ENCODE measurements at places on chromosomes 2 and 18.

DNA sequence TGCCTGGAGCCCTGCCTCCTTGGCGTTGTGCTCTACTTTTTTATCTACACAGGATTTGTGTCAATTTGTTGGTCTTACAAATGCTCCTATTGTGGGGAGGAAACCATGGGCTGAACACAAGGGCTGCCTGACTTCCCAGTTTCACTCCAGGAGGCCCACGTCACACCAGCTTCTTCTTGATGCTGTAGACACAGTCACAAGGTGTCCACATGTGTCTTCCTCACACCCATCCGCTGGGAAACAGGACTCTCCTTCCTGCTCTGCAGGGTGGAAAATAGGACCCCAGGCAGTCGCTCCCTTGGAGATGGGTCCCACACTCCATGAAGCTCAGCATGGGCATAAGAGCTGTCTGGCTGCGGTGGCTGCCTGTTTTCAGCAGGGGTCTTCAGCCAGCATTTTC is 468.2 kb downstream of the EPHA4 start:
- no peak for DNase-seq

DNA sequence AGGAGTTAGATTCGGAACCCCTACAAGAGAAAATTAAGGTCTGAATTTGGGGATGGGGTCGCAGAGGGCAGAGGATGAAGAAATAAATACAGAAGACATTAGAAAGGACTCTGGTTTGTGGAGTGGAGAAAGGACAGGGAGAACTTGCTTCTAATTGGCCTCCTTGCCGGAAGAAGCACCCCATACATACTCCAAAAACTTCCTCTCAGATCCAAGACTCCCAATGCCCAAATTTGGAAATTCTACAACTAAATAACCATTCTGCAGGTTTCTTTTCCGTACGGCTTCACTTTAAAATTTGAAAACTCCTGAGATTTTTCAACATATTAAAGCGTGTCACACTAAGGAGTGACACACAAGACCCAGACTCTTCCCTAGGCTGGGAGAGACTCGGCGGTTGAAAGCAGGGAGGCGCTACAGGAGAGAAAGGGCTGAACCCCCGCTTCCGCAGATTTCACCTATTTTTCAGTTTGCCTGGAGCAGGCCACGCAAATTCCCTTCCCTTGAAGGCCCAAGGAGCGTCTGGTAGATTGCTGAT is 478 bp downstream of the CLHC1 start:
- no peak for DNase-seq

DNA sequence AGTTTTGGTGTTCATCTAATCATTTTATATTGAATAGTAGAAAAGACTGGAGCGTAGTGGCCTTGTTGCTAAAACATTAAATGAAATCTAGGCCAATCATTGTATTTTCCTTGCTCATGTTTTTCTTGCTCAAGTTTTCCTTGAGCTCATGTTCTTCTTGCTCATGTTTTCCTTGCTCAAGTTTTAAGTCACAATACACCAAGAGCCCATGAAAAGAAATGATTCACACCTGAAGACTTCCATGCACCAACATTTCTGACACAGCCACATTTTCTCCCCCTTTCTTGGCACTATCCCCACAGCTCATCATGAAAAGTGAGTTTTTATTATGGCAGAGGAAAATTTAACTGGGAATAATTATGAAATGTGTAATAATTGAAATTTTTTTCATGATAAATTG is 92.0 kb downstream of the LRP1B start:
- DNase-seq: no peak

- no peak for DNase-seq
These were observed 100.1 kb downstream of the MYOM1 start for GRCh38 chr18:3119401-3120341.

GRCh38 chr2:239459056-239459455 is 58.2 kb upstream of the HDAC4 start:
- no peak for DNase-seq

DNA sequence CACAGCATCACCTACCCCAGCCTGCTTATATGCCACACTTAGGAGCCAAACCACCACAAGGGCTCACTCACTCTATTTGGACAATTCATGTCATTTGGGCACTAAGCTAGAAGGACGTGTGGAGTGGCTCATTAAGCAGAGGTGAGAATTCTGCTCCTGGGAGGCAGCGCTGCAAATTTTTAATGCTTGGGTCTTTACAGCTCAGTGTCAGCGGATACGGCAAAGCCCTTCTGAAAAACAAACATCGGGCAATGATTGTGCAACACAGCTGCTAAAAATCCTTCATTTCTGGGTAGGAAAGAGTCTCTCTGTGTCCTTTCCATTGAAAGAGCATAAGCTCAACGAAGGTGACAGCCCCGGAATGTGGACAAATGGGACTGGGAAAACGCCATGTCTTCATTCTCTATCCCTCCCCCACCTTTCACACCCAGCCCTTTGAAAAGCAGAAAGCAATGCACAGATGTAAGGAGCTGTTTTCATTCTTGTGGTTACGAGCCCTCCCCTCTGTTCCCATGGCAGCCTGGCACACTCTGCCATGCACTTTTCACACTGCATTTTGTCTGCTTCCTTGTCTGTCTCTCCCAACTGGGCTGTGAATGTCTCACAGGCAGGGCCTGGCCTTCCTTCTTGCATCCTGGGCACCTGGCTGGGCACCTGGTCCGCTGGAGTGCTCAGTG is 16.0 kb downstream of the TMEM177 start:
- DNase-seq: peak; percentile 69

DNA sequence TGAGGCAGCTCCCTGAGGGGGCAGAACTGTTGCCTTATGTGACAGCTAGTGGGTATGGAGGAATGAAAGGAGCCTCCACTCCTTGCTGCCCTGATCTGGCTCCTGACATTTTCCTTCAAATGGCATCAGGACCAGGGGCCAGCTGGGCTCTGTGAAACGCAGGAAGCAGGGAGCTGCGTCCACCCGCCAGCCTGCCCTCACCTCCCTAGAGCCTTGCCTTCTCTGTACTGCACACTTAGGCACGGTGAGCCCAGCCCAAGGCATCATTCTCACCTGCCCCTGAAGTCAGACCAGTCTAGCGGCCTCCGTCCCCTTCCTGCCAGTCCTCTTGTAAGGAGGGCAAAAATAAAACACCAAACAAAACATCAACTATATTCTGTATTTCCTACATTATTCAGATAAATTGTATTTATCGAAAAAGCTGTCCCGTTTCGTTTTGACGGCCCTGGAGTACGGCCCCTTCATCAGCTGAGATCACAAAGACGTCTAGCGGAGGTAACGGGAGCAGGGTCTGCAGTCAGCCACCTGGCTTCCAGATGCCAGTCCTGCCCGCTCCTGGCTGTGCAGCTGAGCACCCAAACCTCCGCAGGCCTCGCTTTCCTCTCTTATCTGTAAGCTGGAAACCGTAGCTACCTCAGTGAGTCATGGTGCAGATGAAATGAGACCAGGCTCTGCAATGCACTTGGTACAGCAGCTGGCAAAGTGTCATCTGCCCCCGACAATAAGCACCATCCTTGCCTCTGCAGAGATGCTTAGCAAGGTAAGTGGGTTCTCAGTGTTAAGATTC is 6.9 kb upstream of the CTDP1 start:
- DNase-seq: no peak

- no peak for DNase-seq
These were observed 129.9 kb upstream of the SMAD2 start for GRCh38 chr18:48060346-48060745.

All from NCI-H1694 (cell line).